ENCODE measurements at places on chromosomes 3 and 15. TPM values are rescaled to one million over a fixed set of nuclear protein-coding genes. Genes with fewer than 3 reads are reported as not detected.

GALNT15 gene
- not detected for total RNA-seq

GRCh38 chr3:10816019-10816862, at the start of gene SLC6A11:
SLC6A11 (plus strand) TSS chr3:10816228; CDS start chr3:10816266, 38 bp downstream.
- no peak for DNase-seq

ITGA11 gene
- 11.6 TPM for total RNA-seq

DNA sequence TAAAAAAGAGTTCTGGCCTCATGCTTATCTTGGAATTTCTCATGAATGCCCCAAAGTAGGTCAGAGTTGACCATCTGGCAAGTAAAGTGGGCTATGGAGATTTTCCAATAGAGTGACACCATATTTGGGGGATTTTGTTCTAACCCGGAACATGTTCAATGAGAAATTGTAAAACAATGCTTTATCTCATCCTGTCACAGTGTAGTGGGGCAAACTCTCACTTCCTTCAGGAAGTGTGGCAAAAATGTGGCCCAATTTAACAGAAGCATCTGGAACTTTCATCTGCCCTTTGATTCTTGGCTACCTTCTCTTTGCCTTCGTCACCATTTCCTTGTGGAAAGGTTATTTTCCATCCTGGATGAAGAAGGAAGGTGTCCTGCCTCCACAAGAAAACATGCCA, 70.8 kb downstream of the ADAMTS9 start:
- no peak for DNase-seq

GRCh38 chr15:78855746-78856145, 16.9 kb upstream of the MORF4L1 start:
- DNase-seq, result no peak

- DNase-seq, result no peak
Observed at GRCh38 chr15:48520376-48521155, 124.9 kb downstream of the FBN1 start.

- no peak for DNase-seq
Observed at GRCh38 chr3:116161575-116162525, 283.4 kb downstream of the LSAMP start.

DNA sequence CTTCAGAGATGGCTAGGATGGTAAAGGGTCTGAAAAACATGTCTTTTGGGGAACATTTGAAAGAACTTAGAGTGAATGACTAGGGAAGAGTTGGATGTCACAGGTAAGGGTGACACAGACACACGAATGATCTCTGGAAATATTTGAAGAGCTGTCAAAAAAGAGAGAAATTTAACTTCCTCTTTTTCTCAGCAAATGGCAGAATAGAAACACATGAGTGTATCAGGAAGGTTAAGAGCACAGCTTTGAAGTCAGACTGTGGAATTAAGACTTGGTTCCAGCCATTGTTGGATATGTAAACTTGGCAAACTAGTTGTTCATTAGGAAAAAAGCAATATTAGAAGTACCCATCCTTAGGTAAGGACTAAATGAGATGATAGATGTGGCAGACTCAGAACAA, 117.7 kb downstream of the IMPG2 start:
- DNase-seq, result no peak

DNA sequence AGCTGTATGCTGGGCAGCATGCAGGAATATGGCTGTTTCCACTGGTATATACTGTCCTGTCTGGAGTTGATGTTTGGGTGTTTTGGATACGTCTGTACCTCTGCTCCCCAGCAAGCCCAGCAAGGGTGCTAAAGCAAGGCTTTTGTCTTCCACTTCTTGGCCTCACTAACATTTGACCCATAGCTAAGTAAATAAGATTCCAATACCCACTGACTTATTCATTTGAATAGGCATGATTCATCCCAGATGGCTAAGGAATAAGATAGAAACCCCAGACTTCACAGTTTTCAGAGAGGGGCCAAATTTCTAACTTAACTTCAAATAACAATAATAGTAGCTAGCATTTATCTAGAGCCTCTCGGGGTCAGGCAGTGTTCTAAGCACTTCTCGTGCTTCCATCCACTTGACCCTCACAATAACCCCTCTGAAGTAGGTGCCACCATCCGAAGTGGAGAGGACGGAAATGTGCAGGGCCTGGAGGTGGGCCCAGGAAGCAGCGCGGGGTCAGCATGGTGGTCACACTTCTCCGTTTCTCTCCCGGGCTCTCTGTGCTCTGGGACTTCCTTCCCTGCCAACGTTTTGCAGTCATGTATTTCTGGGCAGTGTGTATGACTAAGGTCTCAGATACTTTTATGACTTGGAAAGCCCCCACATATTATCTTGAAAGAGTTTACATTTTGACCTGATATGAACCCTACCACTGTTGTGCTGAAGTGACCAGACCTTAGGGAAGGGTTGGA, 39.3 kb downstream of the LRRK1 start:
- DNase-seq, result no peak

GRCh38 chr3:105108823-105109222, 257.9 kb upstream of the ALCAM start:
- no peak for DNase-seq

GRCh38 chr3:67685499-67685898, 31.1 kb upstream of the SUCLG2 start:
- no peak for DNase-seq

SKOR1 gene
- 4.9 TPM for total RNA-seq

DNA sequence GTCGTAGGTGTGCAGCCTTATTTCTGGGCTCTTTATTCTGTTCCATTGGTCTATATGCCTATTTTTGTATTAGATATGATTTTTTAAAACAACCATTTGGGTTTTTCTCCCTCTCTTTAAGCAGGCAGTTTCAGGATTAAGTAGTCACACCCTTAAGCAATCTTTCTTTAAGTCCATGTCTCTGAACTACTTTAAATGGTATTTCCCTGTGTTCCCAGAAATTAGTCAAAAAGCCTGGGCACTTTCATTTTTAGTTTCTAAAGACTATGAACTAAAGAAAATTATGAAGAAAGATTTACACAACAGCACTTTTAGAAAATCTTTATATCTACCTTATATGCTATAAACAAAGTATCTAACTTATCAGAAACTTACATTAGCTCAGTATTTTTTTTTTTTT, 110.3 kb downstream of the FAIM start:
- DNase-seq, result no peak

Measured in G401 (cell line).